ENCODE measurements at places on chromosomes 3 and 15.

GRCh38 chr3:183098536-183099025 is 715 bp downstream of the MCCC1 start:
- no peak for DNase-seq

GRCh38 chr3:146308222-146308621 is 57.3 kb upstream of the PLSCR4 start:
- DNase-seq = no peak

GRCh38 chr3:185537369-185537970 is 14.9 kb downstream of the LIPH start:
- DNase-seq = no peak

- DNase-seq = no peak
Observed at GRCh38 chr3:131608296-131608695, 105.5 kb upstream of the MRPL3 start.

GRCh38 chr3:14730703-14731382 is 55.9 kb downstream of the C3orf20 start:
- no peak for DNase-seq

DNA sequence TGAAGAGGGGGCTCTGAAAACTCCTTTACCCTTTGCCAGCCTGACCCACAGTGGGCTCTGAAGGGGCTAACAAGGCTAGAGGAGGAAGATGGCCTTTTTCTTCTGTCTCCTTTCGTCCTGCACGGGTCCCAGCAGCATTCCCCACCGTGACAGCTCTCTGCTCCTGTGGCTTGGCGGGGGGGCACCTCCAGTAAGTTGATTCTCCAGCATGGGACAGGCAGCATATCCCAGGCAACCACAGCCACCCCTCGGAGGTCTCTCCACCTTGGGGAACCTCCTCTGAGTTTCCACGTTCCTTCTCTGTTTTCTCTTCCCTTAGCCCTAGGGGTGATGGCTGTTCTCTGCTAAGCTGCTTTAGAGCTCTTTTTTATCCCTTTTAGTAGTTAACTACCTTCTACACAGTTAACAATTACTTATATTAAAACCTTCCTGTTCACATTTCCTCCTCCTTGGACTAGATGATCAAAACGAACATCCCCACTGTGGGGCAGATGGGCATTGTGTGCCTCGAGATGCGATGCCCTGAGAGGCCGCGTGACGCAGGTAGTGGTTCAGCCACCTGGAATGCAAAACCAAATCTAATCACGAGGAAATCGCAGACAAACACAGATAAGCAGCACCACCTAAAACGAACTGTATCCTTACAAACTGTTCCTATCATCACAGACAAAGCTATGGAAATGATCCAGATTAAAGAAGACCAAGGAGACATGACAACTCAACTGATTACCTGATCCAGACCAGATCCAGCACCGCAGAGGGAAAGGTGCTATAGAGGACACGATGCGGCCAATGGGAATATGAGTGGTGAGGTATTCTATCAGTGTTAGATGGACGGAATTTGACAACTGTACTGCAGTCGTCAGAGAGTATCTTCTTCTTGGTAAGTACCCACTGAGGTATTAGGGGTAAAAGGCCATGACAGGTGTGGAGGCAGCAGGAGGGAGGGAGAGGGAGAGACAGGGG is 27.7 kb downstream of the TSPAN3 start:
- DNase-seq = no peak

DNA sequence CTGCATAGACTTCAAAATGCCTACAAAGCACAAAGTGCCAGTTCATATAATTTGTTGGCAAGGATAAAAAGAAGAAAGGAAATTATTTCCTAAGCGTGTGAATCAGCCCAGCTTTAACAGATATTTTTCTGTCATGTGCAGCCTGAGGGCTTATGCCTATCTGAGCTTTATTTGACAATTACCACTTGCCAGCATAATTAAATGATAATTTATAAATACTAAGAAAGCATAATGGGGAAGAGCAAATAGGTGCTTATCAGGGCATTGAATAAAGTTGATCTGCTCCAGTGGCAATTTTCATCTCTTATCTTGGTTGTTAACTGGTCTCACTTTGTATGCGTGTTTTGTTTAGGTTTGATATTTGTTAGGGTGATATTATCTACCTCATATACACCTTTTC is 313.4 kb upstream of the DNAJC19 start:
- DNase-seq = no peak

DNA sequence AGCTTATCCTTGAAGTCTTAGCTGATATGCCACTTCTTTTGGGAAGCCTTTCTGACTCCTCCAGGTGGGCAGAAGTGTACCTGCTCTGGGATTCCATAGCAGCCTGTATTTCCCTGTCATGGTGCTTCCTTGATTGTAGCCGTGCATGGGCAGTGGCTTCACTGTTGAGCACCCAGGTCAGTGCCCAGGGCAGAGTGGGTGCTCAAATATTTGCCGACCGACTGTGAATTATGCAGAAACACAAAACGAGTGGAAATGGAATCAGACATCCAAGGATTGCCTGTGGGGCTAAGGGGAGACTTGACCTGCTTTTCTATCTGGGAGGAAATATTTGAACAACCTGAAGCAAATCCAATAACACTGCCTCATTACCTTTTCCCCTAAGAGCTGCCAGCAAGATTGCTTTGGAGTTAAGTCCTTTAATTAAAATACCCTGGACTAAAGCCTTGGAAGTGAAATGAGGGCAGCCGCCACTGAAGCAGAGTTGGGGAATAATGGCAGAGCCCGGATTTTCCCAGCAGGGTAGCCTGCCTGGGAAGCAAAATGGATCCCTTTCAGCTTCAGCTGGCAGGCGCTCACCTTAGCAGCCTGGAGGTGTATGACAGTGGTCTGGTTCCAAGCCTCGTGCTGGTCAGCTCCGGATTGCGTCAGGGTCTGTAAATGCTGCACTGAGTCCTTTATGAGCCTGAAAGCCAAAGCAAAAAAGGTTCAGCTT is 14.9 kb downstream of the ACOX2 start:
- no peak for DNase-seq

GRCh38 chr3:143559296-143559695 is 289.0 kb downstream of the SLC9A9 start:
- no peak for DNase-seq

GRCh38 chr3:41462103-41462691 is 262.9 kb downstream of the CTNNB1 start:
- no peak for DNase-seq

DNA sequence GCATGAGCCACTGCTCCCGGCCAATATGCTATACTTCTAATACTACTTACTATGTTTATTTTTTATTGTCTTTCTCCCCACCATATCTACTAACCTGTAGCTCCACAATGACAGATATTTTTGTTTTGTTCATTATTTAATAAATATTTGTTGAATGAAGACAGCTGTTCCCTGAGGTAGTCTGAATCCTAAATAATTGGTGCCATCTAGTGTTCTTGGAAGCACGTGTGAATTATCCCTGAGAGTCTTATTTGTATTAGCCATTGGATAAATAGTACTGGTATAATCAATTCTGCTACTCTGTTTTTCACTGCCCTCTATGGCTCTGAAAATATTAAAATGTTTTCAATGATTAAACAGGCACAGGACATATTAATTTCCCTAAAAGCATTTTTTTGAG is 5.6 kb upstream of the APPL1 start:
- no peak for DNase-seq

DNA sequence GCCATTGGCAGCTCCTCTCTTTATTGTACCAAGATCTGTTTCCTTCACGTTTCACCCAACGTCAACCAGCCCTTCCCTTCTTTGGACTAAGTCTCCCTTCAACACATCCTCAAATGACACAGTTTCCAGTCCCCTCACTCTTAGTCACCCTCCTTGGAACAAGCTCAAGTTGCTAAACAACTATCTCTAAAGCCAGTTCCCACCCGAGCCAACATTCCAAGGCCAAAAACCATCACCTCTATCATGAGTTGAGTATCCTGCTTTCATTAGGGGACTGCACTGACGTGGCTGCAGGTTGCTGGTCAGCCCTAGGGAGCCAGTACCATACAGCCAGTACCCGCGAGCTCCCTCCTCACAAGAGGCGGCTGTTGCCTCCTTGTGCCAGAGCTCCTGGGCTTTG is 73.8 kb downstream of the LIPC start:
- no peak for DNase-seq

DNA sequence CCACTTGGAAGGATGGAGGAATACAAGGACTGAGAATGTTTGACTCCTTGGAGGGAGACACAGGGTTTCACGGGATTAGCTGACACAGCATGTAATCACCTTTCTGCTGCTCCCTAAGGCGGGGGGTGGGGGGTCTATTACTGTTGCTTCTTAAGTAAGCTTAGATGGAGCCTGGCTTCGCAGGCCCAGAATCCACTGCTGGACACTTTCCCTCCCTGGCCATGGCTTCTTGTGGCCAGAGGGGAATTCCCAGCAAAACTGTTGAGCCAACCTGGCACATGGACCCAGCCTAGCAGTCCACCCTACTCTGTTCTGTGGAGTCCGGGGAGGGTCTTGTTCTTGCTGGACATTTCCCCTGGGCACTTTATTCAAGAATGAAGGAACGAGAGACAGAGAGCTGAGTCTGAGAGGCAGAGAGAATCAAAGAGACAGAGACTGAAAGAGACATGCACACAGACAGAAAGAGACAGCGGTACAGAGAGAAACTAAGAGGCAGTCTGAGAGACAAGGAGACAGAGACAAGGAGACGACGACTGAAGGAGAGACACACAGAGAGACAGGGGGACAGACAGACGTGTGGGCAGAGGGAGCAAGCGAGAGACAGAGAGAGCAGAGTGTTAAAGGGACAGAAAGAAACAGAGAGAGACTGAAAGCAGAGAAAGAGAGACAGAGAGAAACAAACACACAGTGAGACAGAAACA is 55.6 kb upstream of the DLG1 start:
- DNase-seq = no peak

- DNase-seq = no peak
Observed at GRCh38 chr15:58065445-58066041, at the start of gene ALDH1A2. Gene ALDH1A2 (minus strand): TSS chr15:58065711. CDS start chr15:58065650, 61 bp downstream.

- no peak for DNase-seq
Observed at GRCh38 chr3:101072300-101072699, 79.1 kb upstream of the ABI3BP start.

- DNase-seq = no peak
Observed at GRCh38 chr3:9110802-9111201, 138.6 kb downstream of the SRGAP3 start.

GRCh38 chr3:191721390-191721861 is 260.5 kb downstream of the PYDC2 start:
- no peak for DNase-seq

GRCh38 chr3:98482717-98483482 is 14.6 kb upstream of the OR5K2 start:
- no peak for DNase-seq

DNA sequence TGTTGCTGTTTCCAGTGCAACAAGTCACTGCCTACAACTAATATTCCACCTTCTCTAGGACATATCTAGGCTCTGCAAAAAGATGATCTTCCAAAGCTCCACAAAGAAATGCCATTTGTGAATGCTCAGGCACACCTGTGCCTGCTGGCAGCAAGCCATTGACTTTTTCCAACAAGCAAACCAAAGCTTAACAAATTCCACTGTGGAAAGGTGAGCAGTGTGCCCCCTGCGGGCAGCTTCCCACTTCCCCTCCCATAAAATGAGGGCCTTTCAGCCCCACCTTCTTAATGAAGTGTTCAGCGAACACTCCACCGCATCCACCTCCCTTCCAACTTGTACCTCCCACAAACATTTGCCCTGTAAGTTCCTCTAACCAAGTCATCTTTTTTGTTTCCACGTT is 157.5 kb upstream of the SLC24A5 start:
- DNase-seq = no peak

GRCh38 chr3:170815936-170816335 is 54.1 kb downstream of the RPL22L1 start:
- no peak for DNase-seq

GRCh38 chr3:184082465-184082864 is 14.4 kb upstream of the HTR3E start:
- no peak for DNase-seq

- DNase-seq = no peak
Observed at GRCh38 chr15:53709821-53710220, 49.6 kb downstream of the WDR72 start.

- DNase-seq = no peak
Observed at GRCh38 chr3:100100425-100100824, 13.9 kb downstream of the FILIP1L start.

GRCh38 chr3:70861855-70862254 is 549.4 kb upstream of the MDFIC2 start:
- DNase-seq = no peak

DNA sequence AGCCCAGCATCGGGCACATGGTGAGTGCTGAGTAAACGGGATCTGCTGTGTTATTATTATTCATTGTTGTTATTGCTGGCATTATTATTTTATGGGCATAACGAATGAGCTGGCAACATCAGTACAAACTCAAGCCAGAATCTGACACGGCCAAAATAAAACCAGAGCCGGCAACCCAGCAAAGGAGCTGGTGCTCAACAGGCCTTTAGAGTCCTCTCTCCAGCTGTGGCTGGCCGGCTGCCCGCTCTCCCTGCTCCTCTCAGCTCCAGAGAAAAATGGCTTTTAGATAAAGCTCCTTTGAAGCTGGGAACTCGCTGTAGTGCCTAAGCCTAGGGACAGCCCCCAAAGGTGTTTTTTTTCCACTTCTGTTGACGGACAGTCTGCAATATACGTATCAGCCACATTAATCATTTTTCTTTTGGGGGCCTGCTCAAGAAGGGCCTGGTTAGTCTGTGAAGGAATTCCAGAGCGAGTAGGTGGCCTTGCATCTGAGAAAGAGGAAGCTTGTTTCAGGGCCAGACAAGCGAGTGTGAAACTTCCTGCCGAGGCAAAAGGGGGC is 193.9 kb upstream of the UBE2E1 start:
- DNase-seq = no peak

- DNase-seq = no peak
Observed at GRCh38 chr3:151085889-151086483, 522 bp downstream of the MED12L start.

DNA sequence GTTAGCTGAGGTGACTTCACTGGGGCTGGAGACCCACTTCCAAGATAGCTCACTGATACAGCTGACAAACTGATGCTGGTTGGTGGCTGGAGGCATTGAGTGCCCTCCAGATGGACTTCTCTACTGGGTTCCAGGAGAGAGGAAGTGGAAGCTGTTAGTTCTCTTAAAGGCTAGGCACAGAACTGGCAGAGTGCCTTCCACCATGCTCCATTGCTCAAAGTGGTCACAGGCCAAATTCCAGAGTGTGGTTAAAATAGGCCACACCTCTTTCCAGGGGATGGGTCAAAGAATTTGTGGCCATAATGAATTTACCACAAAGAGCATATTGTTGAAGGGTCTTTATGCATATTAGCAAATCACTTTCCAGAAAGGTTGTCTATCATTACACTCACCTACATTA is 74.2 kb downstream of the NMD3 start:
- no peak for DNase-seq

- DNase-seq = peak; percentile 73
Observed at GRCh38 chr3:46845860-46846623, 17.2 kb downstream of the MYL3 start.

All from effector CD4-positive, alpha-beta T cell (primary cell).